Muscle of back (tissue), 13 donors: ENCODE measurements at places on chromosomes 6 and 20. TPM values are rescaled to one million over a fixed set of nuclear protein-coding genes. Genes with fewer than 3 reads are reported as not detected.

Gene OXT
- 0.68 TPM for polyA plus RNA-seq

Gene ZC3H12D
- polyA plus RNA-seq: 0.50 TPM

Gene PPP1R3G
- polyA plus RNA-seq: 1.8 TPM

Gene ZNF165
- 0.45 TPM for polyA plus RNA-seq

Gene CCDC170
- polyA plus RNA-seq: 0.62 TPM

Gene KHDC1L
- polyA plus RNA-seq: not detected

Gene AAR2
- polyA plus RNA-seq: 29.0 TPM

Gene RSPO4
- polyA plus RNA-seq: 0.19 TPM

- DNase-seq: no peak
These were observed 661.7 kb upstream of the CITED2 start for GRCh38 chr6:140036196-140036595.

GRCh38 chr20:35821807-35822242 is 50.0 kb downstream of the PHF20 start:
- DNase-seq: peak; percentile 43

- DNase-seq: no peak
These were observed 371.9 kb upstream of the CHD6 start for GRCh38 chr20:41989935-41990635.

- DNase-seq: peak; percentile 27
These were observed 3.5 kb downstream of the NDUFAF5 start for GRCh38 chr20:13788167-13788834.

DNA sequence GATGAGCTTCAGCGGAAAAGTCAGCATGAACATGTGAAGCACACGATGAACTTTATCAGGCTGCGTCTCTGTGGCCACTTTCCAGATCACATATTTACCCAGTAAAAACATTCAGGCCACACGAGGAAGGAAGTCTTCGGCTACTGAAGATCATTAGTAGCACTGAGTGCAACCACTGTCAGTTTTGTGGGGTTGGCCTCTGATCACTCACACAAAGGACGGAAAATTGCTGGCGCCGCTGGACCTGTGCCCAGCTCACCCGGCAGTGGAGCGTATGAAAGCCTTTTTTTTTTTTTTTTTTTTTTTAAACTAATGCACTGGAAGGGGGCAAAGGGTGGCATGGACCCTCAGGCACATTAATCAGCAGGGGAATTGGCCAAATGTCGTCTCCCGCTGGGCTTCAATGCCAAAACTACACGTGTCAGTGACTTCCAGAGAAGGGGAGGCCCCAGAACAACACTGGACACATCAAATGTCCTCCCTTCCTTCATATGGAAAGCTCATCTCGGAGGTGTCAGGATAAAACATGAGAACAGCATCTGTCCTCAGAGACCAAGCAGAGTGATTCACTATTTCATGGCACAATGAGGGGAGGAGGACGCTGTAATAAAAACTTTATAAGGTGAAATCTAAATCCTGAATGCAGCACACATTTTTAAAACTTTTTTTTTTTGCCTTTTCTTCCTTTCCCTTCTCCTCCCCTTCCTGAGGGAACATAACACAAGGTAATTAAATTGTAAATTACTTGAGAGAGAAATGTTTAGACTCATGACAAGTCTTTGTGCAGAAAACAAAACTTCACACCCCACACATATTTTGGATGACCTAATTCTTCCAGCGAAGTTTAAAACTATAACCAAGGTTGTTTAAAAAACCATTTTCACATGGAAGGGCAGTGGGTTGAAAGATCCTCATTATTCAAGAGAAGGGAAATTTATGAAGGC is 223.4 kb downstream of the FOXC1 start:
- peak; percentile 59 for DNase-seq

DNA sequence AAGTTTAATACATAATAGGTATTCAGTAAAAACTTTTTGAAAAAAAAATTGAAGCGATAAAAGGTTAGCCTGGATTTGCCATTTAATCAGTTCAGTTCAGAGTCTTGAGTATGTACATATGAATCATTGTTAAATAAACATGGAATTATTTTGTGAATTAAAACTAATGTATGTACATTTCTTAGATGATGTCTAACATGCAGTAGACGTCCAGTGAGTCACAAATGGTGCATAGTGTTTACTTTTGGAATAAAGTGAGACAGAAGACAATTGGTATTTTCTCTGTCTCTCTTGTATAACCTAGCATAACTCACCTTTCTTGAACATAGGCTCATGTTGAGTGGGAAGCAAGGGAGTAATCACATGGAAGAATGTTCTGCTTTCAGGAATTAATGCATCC is 83.5 kb downstream of the EYS start:
- DNase-seq: no peak

DNA sequence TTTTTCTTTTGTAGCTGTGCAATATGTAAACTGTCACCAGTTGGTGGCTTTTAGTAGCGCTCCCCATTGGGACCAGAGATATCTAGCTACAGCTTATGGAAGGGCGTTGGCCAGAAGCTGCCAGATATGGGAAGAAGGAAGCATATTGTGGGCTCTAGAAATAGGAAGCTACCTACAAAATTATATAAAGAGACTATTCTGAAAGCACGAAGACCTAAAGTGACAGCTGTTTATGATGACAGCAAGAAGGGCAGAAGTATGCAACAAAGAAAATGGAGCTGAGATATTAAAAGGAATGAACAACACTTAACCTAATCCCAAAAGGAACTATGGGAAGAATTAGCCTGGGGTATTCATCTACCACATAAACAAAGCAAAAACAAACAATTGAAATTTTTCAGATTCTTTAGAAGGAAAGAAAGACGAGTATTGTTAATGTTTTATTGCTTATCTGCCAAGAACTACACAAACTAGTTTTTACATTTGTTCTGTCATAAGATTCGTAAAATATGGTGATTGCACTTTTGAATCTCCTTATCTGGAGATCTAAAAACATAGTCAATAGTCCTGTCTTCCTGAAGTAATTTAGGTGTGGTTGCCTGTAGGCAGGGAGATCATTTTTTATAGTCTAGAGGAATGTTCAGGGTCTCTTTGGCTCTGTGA is 81.6 kb downstream of the NCOA7 start:
- DNase-seq: no peak

GRCh38 chr6:82521369-82521768 is 157.8 kb downstream of the TPBG start:
- no peak for DNase-seq

- DNase-seq: no peak
These were observed 159.3 kb upstream of the SHLD1 start for GRCh38 chr20:5590899-5591298.

GRCh38 chr6:72968704-72969103 is 256.6 kb downstream of the KHDC1L start:
- DNase-seq: no peak

- peak; percentile 34 for DNase-seq
These were observed 137.3 kb downstream of the HDGFL1 start for GRCh38 chr6:22706651-22707050.

- no peak for DNase-seq
These were observed 265.9 kb downstream of the BMP7 start for GRCh38 chr20:57000441-57000968.

GRCh38 chr6:81594501-81594900 is 158.0 kb downstream of the TENT5A start:
- no peak for DNase-seq

DNA sequence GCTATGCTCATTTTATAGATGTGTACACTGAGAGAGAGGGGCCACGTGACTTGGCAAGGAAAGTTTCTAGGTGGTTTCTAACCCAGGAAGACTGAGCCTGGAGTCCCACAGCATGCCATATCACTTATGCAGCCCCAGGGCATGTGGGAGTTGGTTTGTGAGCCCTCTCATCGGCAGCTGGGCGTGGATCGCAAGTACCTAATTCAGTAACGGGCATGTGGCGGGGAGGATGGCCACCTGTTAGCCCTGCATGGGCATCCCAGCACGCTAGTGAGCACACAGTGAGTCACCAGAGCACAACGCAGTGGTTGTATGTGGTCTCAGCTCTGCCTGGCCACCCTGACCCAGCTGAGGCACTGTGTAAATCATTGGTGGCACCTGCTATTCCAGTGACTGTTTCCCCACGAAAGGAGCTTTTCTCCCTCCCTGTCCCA is 88.3 kb downstream of the NINL start:
- DNase-seq: no peak

DNA sequence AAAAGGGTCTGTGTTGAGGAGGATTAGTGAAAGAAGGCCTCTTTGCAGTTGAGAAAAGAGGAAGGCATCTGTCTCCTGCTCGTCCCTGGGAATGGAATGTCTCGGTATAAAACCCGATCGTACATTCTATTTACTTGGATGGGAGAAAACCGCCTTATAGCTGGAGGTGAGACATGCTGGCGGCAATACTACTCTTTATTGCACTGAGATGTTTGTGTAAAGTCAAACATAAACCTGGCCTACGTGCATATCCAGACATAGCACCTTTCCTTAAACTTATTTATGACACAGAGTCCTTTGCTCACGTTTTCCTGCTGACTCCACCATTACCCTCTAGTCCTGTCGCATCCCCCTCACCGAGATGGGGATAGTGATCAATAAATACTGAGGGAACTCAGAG is 4.5 kb downstream of the TDP2 start:
- no peak for DNase-seq

GRCh38 chr20:61759286-61760065 is 306.2 kb downstream of the TAF4 start:
- no peak for DNase-seq

DNA sequence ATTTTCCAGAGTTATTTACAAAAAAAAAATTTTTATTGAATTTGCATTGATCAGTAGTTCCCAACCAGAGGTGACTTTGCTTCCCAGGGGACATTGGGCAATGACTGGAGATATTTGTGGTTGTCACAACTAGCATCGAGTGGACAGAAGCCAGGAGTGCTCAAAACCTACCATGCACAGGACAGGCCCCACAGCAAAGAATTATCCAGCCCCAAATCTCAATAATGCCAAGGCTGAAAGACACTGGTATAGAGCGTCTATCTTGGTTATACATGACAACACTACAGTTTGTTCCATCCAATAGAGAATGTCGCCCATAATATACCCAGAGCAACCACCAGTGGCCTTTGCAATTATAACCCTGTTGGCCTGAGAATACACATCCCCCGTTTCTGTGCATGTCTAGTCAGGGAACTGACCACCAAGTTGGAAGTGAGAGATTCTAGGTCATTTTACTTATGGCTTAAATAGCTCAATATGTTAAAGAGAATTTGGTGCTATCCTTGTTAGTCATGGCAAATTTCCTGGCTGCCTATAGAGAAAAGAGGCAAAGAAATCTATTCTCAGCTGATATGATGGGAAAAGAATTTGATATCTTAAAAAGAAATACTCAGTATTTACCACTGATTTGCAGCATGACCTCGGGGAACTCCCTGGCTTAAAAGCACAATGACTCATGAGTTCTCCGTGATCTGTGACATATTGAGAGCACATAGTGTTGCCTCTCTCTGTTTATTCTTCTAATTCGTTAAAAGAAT is 76.0 kb upstream of the ADTRP start:
- no peak for DNase-seq

DNA sequence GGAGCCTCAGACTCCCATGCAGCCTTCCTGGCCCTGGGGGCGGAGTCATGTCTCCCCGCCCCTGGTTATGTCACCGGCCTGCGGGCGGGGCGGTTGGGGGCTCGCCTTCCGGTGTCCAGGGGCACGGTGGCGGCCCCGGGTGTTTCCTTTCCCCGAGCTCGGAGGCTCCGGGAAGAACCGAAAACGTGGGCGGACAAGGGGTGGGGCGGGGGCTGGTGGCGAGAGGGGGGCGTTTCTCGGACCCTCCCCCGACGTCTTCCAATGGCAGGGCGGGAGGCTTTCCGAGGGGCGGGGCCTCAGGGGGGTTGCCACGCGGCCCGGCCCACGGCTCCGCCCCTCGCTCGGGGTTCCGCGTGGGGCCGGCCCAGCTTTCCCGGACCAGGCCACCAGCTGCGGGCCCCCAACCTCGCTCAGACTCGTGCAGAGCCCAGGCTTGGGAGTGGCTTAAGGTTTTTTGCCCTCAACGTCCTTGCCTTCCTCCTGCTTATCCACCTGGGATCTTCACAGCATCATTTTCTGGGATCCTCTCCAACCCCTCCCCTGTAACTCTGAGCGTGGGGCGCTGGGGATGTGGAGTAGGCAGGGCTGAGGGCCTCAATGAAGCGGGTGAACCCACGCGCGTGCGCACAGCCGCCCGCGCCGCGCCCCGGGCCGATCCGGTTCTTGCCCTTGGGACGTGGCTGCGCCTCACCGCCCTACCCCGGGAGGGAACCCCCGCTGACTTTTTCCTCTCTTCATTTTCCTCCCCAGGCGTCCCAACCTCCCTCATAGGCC is 2.1 kb upstream of the NRN1 start:
- peak; percentile 87 for DNase-seq
